ENCODE measurements at places on chromosomes 1 and 21. TPM values are rescaled to one million over a fixed set of nuclear protein-coding genes. Genes with fewer than 3 reads are reported as not detected.

GRCh38 chr1:194241215-194241614 lies 1054.8 kb upstream of the B3GALT2 start:
- no peak for DNase-seq

- peak; percentile 0 for DNase-seq
Observed at GRCh38 chr1:7404046-7404742, 366.9 kb upstream of the VAMP3 start.

- DNase-seq, result no peak
Observed at GRCh38 chr1:31674626-31675025, 29.2 kb downstream of the COL16A1 start.

- no peak for DNase-seq
Observed at GRCh38 chr1:222642468-222642867, 24.6 kb downstream of the MIA3 start.

- DNase-seq, result no peak
Observed at GRCh38 chr1:178864326-178864725, 6.6 kb downstream of the ANGPTL1 start.

DNA sequence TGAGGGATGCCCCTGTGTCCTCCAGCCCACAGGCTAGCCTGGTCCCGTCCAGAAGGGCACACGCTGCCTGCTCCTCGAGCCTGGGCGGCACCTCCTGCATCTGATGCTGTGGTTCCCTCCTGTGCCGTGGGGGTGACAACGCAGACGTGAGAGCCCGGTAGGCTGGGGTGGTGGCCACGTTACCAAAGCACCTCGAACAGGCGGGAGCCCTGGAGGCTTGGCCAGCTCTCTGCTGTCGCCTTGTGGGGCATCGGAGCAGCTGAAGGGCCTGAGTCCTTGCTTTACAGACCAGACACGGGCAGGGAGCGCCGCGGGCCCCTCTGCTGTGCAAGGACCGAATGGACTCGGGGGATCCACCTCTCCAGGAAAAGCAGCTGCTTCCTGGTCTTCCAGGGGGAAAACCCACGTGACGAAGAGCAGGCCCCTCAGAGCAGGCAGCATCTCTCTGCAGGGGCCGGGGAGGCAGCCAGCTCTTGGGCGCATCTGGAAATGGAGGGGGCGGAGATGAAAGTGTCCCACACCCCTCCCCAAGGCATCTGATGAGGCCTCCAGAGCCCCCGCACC lies 133.3 kb downstream of the NPHP4 start:
- no peak for DNase-seq

DNA sequence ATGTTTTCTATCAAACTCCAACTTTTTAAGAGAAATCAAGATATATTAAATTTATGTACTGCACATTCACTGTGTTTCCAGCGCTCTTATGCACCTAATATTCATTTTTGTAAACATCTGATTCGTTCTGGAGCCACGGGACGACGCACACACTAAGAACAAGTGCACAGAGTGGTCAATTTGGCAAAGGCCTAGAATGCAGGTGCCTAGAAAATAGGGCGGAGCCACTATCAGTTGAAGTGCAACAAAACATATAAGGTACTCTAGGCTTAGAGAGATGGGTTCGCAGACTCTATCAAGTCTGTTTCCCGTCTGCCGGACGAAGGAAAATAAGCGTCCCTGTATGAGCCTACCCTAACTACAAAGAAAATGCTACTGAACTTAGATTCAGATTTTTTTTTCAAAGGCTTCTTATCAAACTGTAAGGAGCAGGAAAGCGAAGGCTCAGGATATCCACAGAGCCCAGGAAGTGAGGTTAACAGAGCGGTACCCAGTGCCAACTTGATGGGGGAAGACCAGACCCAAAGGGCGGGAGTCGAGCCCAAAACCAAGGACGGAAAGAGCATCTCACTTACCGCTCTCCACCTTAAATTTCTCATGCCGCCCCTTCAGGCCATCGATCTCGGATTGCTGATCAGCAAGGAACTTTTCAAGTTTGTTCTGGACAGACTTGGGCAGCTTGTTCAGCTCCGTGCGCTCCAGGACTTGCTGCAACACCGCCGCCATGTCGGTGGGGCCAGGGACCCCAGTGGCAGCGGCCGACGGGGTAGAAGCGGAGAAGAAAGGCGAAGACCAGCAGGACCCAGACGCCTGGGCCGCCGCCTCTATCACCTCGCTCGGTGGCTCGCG lies 526 bp downstream of the TPR start:
- no peak for DNase-seq

Gene SPATA45
- 0.68 TPM for total RNA-seq

Gene UQCRHL
- total RNA-seq, result 2.7 TPM

Gene SLAMF9
- not detected for total RNA-seq

Gene FCRL5
- total RNA-seq, result not detected

Gene HNRNPCL2
- total RNA-seq, result not detected

Gene PDPN
- 47.4 TPM for total RNA-seq

All from neural crest cell (in vitro differentiated cells).